Stimulated activated CD4-positive, alpha-beta T cell treated with anti-CD3 and anti-CD28 coated beads, Interleukin-1b, Interleukin-23, amount 100 ng/mL, for 24 hours (primary cell): ENCODE measurements at places on chromosomes 13 and 19.
A peak's percentile ranks its signal among the peaks of the same experiment; 100 is the strongest.

GRCh38 chr19:35045667-35046300 is 4.3 kb downstream of the HPN start:
- DNase-seq, result no peak

DNA sequence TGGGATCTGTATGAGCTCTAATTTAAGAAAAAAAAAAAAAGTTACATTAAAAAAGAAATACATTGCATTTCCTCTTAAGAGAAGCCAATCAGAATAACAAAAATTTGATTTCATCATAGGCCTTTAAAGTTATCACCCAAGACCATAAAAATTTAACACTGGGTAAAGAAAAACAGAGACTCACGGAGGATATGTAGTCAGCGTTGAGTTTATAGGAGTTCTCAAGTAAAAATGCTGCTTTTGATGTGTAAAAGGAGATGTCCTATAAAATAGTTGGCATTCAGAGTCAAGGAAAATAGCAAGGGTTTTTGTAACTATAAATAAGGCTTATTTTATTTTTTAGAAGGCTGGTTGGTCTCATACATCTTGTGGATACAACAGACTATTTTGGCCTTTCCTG is 191.1 kb downstream of the EFNB2 start:
- no peak for DNase-seq

- no peak for DNase-seq
These were observed 35.6 kb downstream of the TNFRSF19 start for GRCh38 chr13:23605831-23606230.

DNA sequence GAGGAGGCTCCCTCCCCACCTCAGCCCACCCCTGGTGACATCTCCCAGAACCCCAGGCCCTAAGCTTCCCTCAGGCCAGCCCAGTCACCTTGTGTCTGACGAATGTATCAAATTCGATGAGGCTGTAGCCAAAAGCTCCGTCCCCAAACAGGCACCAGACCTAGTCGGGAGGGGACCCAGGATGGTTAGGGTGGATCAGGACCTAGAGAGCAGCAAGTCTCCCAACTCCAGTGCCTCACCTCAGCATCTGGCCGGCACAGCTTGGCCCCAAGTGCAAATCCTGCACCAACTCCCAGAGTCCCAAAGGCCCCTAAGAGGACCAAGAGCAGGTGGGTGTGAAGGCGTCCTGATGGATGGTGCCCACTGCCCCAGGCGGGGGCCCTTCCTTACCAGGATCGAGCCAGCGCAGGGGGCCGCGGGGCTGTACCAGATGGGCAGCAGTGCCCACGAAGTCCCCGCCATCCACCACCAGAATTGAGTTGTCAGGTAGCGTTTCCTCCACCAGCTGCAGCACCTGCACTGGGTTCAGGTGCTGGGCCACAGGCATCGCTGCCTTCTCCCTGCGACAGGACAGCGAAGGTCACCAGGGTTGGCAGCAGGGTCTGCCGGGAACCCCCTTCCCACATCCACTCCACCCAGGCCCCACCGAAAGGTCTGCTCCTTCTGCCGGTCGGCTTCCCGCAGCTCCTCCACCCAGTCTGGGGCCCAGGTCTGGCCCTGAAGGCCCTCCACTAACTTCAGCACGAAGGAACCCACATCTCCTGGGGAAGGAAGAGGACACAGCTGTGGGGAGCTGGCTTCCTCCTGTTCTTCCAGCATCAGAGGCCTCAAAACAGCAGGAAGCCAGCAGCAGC is 8.8 kb downstream of the SYDE1 start:
- DNase-seq, result no peak

DNA sequence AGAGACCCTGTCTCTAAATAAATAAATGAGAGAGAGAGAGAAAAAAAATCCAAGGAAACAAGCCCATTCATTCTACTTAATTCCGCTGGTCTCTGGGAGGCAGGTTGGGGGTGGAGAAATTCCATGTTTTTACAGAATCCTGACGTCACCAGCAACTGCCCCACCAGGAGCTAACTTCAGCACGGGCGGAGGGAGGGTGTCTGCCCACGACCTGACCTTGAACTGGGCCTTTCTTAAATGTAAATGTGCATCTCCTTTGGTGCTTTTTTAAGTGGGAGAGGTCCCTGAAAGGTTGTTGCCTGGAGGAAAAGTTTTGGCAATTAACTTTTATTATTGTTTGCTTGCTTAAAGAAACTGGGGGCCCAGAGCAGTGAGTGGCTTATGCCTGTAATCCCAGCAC is 15.5 kb downstream of the KLF2 start:
- DNase-seq, result no peak

- peak; percentile 39 for DNase-seq
These were observed 1.2 kb downstream of the APLP1 start for GRCh38 chr19:35869327-35870123.

GRCh38 chr19:38298821-38299680 is 5.0 kb upstream of the C19orf33 start:
- DNase-seq, result no peak

DNA sequence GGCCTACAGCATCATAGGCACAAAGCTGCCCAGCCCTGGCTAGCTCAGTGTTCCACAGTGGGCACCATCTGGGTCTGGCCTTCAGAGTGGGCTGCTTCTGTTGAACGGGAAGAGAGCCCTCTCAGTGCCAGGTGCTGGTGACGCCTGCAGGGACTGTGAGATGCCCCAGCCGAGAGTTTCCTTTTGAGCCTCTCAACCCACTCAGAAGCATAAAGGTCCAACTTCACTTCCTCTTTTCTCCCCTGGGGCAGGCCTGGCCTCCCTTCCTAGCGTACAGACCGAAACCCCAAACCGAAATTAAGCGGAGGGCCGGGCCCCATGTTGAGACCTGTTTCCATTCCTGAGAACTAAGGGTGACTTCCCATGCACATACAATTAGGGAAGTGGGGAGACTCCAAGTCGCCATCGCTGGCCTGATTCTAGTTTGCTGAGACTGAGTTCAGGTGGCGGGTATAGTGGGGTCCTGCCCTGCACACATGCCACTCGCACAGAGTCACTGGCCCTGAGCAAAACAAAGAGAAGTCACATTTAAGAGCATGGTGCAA is 6.9 kb downstream of the RAB8A start:
- DNase-seq, result no peak

- DNase-seq, result peak; percentile 64
These were observed at the start of gene ZNF296 for GRCh38 chr19:45076029-45076850. ZNF296 (minus strand) TSS chr19:45076478; CDS start chr19:45076373, 105 bp downstream.

DNA sequence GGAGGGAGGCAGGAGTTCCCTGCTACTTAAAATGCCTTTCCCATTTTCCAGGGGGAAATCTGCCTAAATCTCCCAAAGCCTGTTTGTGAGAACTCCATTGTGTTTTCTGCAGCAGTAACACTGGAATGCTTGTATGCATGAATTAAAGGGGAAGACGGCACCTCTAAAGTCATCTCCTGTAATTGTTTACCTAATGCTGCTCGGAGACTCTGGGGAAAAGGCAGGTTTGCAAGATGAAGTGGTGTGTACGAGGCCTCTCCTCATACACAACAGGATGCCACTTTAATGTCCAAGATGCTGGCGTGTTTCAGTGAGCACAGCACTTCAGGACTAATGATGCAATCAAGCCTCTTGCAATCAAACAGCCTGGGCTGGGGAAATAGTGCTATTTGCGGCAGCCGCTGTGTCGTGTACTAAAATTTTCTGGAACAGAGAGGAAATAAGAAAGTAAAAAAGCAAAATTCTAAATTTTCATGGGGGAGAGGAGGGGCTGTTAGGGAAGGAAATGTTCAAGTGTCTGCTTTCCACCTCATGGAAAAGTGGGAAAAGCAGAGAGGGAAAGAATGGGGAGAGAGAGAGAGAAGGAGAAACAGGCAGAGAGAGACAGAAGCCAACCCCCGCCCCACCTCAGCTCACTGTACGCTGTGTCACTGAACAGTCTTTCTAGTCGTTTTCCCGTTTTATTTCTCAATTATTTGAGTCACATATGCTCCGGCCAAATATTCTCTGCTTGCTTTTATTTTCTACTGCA is 32.9 kb downstream of the TSHZ3 start:
- no peak for DNase-seq

GRCh38 chr13:88107570-88107969 is 436.4 kb downstream of the SLITRK5 start:
- no peak for DNase-seq

DNA sequence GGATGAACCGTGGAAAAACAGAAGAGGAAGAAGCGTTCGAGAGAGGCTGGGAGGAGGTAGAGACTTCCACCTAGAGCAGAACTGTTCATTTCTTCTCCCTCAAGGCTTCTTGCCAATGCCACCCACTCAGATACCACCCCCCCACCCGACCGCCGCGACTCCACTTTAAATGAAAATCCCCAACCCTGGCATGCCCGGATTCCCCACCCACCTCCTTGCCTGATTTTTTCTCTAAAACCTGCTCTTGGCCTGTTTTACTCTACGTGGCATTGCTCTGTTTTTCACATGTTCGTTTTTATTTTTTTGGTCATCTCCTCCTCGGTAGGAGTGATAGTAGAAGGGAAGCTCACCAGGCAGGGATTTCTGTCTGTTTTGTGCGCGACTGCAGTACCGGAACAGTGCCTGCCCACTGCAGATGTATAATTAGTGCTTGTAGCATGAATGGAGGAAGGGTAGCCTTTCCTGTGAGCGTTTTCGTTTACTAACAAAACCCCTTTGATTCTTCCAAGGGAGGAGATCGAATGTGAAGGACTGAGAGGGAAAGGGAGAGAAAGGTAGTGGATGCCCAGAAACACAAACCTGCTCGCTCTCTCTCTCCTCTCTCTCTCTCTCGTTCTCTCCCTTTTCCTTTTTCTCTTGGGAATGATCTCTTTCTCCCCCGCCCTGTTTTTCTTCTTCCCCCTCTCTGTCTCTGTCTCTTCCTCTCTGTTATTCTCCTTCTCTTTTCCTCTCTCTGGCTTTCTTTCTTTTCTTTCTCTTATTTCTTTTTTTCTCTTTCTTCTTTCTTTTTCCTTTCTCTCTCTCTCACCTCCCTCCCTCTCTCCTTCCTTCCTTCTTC is 2.2 kb downstream of the CD70 start:
- DNase-seq, result no peak

DNA sequence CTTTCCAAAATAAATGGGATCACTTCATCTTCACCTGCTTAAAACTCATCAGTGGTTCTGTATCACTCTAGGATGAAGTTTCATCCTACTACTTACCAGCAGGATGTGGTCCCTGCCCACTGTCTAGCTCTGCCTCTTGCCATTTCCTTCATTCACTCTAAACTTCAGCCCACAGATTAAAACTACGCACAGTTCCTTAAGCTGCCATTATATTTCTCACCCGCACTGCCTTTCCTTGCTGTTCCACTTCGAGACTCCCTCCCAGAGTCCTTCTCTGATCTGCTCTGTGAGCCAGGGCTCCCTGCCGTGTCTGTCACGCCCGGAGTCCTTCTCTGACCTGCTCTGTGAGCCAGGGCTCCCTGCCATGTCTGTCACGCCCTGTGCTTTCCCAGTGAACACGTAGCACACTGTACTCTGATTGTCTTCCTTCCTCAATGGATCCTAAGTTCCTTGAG is 52.0 kb upstream of the NPAS1 start:
- DNase-seq, result no peak
